AG20443 (cell line): ENCODE measurements at places on chromosomes 7 and 10.

- DNase-seq: no peak
These were observed 33.3 kb downstream of the LEP start for GRCh38 chr7:128274246-128274883.

DNA sequence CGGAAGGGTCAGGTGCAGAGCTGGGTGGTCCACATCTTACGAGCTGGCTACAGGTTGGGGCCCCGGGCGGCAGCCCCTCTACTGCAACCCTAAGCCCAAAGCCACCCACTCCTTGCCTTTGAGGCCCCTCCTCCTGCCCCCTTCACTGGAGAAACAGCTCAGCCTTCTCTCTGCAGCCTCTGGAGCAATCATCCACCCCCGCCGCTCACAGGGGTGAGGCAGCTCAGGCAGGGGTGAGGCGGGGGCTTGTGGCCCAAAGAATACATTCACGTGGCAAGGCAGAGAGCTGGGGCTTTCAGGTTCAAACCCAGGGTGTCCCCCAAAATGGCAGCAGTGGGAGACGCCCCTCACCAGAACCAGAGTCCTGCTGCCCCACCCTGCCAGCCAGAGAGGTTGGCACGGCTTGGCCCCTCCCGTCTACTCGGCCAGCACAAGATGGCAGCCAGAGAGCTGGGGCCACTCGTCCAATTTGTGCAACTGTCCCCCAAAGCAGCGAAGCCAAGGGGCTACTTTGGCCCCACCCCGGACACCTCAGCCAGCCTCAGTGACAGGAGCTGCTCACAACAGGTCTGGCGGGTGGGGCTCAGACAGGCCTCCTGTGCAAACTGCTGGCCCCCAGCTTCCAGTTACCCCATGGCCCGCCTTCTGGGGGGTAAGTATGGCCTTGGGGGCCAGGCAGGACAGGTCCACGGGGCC is 7.2 kb downstream of the GNB2 start:
- DNase-seq: no peak

DNA sequence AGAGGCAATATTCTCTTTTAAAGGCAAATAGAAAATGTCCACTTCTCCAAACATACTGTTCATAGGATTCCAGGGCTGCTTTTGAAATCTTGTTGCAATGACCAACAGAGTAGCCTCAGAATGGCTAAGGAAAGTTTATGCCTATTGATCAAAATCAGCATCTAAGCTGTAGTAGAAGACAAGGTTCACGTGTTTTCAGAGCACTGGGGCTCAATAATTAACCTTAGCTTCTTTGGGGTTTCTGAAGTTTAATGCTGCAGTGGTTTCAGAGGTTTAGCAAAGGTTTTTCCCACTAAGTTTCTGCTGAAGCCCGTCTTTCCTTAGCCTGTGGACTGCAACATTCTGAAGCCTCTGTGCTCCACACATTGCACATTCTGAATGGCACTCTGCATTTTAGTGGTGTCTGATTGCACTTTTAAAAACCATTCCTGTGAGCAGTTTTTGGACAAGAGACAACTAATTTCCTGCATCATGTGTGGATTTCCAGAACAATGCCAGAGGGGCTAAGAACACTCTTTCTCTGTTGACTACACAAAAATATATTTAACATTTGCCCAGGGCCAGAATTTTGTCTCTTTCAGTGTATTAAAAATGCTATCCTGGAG is 342.5 kb downstream of the PTEN start:
- no peak for DNase-seq

DNA sequence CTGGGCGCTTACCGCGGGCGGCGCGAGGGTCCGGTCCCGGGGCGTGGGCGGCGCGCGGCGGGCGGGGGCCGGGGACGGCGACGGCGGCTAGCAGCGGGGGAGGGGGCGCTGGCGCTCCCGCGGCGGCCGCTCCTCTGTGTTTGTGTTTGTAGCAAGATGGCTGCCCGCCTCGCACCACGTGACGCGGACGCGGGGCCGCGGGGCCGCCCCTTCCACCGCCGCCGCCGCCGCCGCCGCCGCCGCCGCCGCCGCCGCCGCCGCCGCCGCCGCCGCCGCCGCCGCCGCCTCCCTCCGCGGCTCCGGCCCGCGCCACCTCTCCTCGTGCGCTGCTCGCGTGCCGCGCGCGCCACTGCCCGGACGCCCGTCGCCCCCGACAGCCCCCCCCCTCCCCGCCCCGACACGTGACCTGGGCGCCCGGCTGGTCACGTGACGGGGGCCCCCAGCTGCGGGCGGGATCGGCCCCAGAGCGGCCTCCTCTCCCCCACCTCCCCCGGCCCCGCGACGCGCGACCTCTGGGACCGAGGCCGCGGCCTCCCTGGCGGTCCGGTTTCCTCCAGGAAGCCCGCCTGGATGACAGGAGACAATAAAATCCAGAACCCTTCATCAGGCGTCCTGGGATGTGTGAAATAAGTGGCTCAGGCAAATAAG is at the start of gene GIGYF1:
GIGYF1 (minus strand) TSS at position 153 of the 648 bp plus-strand sequence. CDS start 6,012 bp downstream, outside the sequence.
- peak; percentile 93 for DNase-seq

GRCh38 chr10:24465124-24465874 is 256.4 kb downstream of the KIAA1217 start:
- peak; percentile 80 for DNase-seq

GRCh38 chr7:137591421-137591837 is 247.9 kb upstream of the PTN start:
- DNase-seq: peak; percentile 36

DNA sequence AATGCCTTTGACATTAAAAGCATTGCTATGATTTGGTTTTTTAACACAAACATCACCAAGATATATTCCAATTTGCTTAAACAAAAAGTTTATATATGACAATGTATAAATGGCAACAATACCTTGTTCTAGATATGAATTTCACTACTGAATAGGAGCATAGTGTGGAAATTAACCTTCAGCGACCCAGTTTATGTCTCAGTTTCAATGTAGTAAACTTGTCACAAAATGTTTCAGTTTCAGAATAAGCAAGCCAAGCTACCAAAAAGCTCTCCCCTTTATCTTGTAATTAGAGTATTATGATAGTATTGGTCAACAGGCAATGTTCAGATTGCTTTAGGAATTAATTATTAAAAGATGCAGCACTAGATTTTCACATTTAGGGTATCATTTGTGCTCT is 99.6 kb upstream of the PCDH15 start:
- DNase-seq: no peak

DNA sequence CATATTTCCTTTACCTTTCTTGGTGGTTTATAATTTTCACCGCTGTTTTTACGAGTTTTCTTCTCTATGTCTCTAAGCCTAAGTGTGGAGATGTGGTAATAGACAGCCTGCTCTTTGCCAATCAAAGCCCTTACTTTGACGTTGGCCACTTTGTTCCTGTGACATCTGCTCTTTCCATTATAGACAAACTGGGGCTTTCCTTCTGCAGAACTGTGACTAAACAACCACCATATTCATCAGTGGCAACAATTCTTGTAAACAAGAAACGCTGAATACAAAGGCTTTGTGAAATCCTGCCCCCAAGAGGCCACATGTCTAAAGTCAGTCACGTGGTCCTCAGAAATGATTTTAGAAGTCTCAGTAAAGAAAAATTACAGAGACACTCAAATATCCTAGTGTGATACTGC is 59.6 kb upstream of the CAPZA2 start:
- peak; percentile 49 for DNase-seq

GRCh38 chr7:100003711-100004661 is 11.4 kb upstream of the ZKSCAN1 start:
- DNase-seq: no peak

DNA sequence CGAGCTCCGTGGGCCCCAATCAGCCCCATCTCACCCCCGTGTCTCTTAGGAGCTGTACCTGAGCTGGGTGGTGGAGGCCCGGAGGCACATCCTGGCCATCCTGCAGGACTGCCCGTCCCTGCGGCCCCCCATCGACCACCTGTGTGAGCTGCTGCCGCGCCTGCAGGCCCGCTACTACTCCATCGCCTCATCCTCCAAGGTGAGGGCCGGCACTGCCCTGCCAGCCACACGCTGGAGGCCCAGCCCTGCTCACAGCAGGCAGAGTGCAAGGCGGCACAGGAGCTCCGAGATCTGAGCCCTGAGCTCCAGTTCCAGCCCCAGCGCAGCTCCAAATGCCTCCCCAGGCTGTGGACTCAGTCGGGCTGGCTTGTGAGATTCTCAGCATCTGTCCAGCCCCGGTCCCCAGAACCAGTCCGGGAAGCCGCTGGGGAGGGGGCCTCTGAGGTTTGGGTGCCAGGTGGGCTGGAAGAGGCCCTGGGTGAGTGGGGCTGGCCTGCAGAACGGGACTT is 9.3 kb downstream of the TMEM120A start:
- no peak for DNase-seq

GRCh38 chr10:112347709-112348671 is 25.9 kb upstream of the ACSL5 start:
- no peak for DNase-seq

- DNase-seq: no peak
These were observed 719.0 kb downstream of the GRM8 start for GRCh38 chr7:126533715-126534114.

GRCh38 chr7:1095621-1096155 is 7.8 kb downstream of the GPER1 start:
- DNase-seq: no peak

- no peak for DNase-seq
These were observed 137.4 kb upstream of the RNF32 start for GRCh38 chr7:156503196-156503595.

DNA sequence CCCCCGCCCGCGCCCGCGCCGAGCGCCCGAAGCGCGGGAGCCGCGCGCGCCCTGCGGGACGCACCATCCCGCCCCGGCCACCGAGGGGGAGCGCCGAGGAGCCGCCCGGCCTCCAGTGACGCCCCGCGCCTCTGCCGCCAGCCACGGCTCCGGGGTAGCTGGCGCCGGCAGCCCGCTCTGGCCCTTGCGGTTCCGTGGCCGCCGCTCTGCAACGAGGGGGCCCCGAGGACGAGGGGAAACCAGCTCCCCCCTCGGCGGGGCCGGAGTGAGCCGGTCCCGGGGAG is at the start of gene PAXIP1:
PAXIP1 (minus strand) TSS at position 33 of the 284 bp plus-strand sequence. CDS start 195 bp downstream, outside the sequence.
- DNase-seq: peak; percentile 87

- DNase-seq: no peak
These were observed 48.8 kb upstream of the MYL10 start for GRCh38 chr7:101677797-101678479.

DNA sequence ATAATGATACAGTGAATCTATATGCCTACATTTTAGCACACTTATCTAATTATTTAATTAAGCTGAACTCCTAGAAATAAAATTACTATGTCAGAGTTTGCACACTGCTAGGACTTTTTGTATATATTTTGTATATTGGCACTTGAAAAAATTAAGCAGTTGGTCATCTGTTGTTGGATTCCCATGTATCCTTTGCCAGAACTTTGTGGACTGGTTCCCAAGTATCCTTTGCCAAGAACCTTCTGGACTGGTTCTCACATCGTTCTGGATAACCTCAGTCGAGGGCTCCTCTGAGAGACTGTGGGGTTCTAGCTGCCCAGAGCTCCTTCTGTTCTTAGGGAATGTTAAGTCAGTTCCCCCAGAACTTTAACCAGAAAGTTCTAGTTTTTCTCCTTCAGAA is 108.8 kb upstream of the IFRD1 start:
- no peak for DNase-seq

DNA sequence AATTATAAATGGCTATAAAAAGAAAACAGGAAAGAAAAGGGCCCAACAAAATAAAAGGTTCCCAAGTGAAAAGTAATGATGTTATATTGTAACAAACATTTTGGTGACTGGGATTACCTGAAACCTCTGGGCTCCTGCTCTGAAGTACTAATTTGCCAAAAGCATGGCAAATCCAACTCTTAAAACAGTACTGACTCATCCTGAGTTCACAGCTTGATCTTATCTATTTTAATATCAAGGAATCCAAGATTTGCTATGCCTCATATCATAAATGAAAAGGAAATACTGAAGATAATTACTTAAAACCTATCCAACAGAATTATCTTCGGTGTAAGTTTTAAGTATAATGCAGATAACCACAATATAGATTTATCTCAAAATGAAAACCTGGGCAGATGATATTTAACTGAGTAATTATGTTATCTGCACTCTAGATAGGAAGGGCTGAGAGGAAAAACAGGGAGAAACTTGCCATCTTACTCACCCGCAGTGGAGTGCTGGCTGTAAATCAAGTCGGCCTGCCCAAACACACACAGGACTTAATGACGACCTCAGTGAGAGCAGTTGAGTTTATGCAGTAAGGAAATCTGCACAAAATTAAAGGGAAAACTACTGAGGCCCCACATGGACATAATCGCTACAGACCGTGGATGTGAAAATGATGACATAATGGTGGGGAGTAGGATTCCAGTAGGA is 48.4 kb downstream of the MPP7 start:
- DNase-seq: peak; percentile 60

GRCh38 chr10:72732521-72732920 is 40.6 kb downstream of the MCU start:
- no peak for DNase-seq

DNA sequence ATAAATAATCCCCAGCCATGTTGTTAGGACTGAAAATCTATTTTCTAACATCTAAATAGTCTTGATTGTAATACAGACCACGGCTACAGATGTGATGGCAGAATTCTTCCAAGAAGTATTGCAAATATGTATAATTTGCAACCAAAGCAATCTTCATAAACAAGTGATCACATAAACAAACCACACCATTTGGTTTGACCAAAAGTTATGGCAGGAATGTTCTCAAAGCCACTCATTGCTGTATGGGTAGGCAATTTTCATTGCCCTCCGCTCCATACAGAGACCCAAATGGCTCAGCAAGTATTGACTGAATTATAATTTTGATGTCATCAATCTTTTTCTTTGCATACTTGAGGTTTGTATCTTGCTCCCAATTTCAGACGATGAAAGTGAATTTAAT is 19.0 kb upstream of the RHOBTB1 start:
- DNase-seq: peak; percentile 15

DNA sequence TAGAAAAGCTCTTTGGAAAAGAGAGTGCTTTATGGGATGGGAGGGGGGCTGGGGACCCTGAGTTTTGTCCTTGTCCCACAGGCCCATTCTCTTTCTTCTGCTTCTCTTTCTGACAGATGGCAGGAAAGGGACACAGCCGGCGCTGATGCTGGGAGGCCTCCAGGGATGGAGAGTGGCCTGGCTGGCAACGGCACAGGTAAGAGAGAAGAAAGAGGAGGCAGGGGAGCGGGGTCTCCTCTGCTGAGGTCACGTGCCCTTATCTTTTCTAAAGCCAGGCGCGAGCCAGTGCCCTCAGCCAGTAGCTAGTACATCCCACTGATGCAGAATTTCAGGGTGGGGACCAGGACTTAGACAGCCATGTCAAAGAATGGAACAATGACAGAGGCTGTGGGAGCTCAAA is 9.2 kb downstream of the ZNF775 start:
- no peak for DNase-seq

DNA sequence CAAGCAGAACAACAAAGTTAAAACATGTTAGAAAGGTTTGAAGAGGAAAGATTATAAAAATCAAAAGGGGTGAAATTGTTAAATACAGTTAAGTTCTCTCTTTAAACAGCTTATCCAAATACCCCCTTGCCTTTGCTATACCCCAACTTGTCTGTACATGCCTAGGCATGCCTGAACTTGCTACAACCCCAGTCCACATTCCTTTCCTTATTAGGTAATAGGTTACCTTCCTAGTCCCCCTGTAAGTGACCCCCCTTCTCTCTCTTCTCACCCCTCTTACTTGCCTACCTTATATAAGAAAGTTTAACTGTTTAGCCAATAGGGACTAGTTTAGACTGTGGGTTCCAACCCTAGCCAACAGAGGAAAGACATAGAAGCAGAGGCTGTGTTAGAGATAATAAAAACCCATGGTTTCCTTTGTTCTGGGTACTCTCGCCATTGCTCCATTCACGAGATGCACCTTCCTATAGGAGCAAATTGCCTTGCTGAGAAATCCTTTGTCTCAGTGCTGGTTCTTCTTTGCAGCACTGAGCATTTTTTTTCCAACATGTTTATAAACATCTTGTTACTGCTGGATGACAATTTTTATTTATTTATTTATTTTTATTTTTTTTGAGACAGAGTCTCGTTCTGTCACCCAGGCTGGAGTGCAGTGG is 282.2 kb upstream of the GALNT17 start:
- no peak for DNase-seq
